Upper lobe of right lung (tissue), 1 donor: ENCODE measurements at places on chromosomes 1 and 21. TPM values are rescaled to one million over a fixed set of nuclear protein-coding genes. Genes with fewer than 3 reads are reported as not detected.

The KCNK1 gene
- 7.3 TPM for total RNA-seq

The RHD gene
- not detected for total RNA-seq

The FAM78B gene
- total RNA-seq = 1.2 TPM

The BEST4 gene
- not detected for total RNA-seq

The C4BPB gene
- total RNA-seq = 6.6 TPM

The DTL gene
- total RNA-seq = 1.7 TPM

The PRXL2B gene
- total RNA-seq = 25.9 TPM

The FAM151A gene
- not detected for total RNA-seq

The SH3BGR gene
- total RNA-seq = 3.1 TPM

The FLG gene
- total RNA-seq = not detected

The OR2T11 gene
- not detected for total RNA-seq

The F3 gene
- 113 TPM for total RNA-seq

The LAMC2 gene
- total RNA-seq = 42.2 TPM

The PLA2G2F gene
- not detected for total RNA-seq

The RXRG gene
- total RNA-seq = 9.1 TPM

The DNAJC6 gene
- total RNA-seq = 6.6 TPM

The WNT9A gene
- 10.2 TPM for total RNA-seq

The COL6A2 gene
- total RNA-seq = 269 TPM

The CTSE gene
- total RNA-seq = 85.8 TPM

The TEX38 gene
- not detected for total RNA-seq

The RPS6KA1 gene
- 124 TPM for total RNA-seq

The GPR37L1 gene
- total RNA-seq = 0.06 TPM

The PLEKHG5 gene
- 12.2 TPM for total RNA-seq

The PCP4L1 gene
- total RNA-seq = 8.2 TPM

The GON4L gene
- 49.5 TPM for total RNA-seq

The DENND2D gene
- total RNA-seq = 78.2 TPM

The TLR5 gene
- 22.3 TPM for total RNA-seq

The GIPC2 gene
- 4.1 TPM for total RNA-seq

The HORMAD1 gene
- 1.2 TPM for total RNA-seq

The CORT gene
- total RNA-seq = not detected

The ZNF695 gene
- total RNA-seq = not detected

The CFAP74 gene
- 0.35 TPM for total RNA-seq

The SPATA21 gene
- not detected for total RNA-seq

The DCDC2B gene
- total RNA-seq = not detected

The FAM3B gene
- total RNA-seq = 5.2 TPM

The CYYR1 gene
- 51.3 TPM for total RNA-seq

The CLDN8 gene
- not detected for total RNA-seq

The HSF2BP gene
- 0.41 TPM for total RNA-seq

The BACH1 gene
- 125 TPM for total RNA-seq

The GBP5 gene
- 5.4 TPM for total RNA-seq

The NIBAN1 gene
- 33.3 TPM for total RNA-seq

The TDRD5 gene
- 0.17 TPM for total RNA-seq

The AK5 gene
- total RNA-seq = not detected

The OR2G6 gene
- total RNA-seq = not detected

The TTC22 gene
- total RNA-seq = 7.1 TPM

The TMEM240 gene
- 2.9 TPM for total RNA-seq

The TMEM269 gene
- not detected for total RNA-seq

The CXADR gene
- total RNA-seq = 29.0 TPM

The CYP4B1 gene
- 268 TPM for total RNA-seq

The RPTN gene
- not detected for total RNA-seq

The HSPA6 gene
- total RNA-seq = 10.9 TPM

The CD84 gene
- 20.7 TPM for total RNA-seq

The PPIAL4G gene
- 0.20 TPM for total RNA-seq

The NTRK1 gene
- 1.2 TPM for total RNA-seq
